ENCODE measurements at places on chromosomes 11 and 22.

DNA sequence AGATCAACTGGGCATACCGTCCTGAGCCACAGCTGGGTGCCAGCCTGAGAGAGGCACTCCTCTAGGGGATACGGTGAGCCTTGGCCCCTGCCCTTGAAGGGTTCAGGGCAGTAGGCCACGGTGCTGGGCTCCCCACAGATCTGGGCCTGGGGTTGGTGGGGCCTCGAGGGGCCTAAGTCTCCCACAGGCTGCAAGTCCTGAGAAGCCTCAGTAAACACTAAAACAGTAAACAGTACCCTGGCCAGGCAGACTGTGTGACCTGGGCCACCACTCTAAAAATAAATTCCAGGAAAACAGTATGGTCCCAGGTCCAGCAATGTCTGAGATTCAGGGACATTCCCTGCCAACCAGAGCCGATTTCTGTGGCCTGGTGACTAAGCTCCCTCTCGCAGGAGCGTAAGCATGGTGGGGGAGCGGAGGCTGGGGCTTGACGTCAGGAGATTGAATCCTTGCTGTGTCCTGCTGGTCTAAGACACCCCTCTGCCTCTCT is 2.3 kb upstream of the RHOD start:
- DNase-seq, result no peak

DNA sequence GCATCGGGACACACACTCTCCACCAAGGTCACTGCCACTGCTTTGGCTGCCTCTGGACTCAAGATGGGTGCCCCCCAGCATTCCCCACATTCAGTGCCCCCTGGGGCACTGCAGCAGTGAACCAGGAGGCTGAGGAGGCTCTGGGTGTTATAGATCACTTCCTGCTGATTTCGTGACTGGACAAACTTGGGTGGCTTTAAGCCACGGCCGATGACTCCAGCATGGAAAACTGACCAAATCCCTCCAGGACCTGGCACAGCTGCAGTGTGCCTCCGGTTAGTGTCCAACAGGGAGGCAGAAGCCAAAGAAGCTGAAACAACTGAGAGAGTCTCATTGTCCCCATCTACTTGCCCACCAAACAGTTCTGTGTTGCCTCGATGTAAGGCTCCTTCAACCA is 1.2 kb upstream of the GANAB start:
- no peak for DNase-seq

GRCh38 chr11:24171869-24172268 is 325.0 kb upstream of the LUZP2 start:
- DNase-seq, result no peak

GRCh38 chr22:29312218-29313125 is 3.0 kb downstream of the RASL10A start:
- no peak for DNase-seq

- DNase-seq, result no peak
These were observed 125.9 kb downstream of the TEAD1 start for GRCh38 chr11:12800032-12800671.

GRCh38 chr11:112235750-112236390 is 9.6 kb downstream of the PTS start:
- no peak for DNase-seq

DNA sequence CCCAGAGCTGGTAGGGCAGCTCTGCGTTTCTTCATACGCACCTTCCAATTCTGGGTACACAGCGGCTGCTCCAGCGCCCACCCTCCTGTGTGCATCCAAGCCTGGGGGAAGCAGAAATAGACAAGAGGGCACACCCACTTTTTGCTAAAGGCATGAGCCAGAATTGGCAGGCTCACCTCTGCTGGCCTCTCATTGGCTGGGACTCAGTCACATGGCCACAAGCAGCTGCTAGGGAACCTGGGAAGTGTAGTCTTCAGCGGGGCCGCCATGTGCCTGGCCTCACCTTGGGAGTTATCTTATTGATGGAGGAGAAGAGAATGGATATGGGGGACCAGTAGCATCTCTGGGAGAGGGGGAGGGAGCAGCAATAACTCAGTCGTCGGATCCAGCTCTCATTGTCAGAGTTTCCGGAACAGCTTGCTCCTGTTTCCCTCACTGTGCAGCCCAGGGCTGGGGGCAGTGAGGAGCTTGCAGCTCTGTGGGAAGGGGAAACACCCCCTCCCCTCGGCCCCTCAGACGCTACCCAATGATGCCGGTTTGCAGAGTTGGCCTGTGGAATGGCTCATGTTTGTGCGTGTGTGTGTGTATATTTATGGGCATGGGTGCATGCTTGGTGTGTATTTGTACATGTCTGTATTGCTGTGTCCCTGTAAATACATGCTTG is 11.8 kb upstream of the MIEF1 start:
- DNase-seq, result peak; percentile 90

- DNase-seq, result no peak
These were observed 73.7 kb downstream of the PRCP start for GRCh38 chr11:82826526-82826925.

DNA sequence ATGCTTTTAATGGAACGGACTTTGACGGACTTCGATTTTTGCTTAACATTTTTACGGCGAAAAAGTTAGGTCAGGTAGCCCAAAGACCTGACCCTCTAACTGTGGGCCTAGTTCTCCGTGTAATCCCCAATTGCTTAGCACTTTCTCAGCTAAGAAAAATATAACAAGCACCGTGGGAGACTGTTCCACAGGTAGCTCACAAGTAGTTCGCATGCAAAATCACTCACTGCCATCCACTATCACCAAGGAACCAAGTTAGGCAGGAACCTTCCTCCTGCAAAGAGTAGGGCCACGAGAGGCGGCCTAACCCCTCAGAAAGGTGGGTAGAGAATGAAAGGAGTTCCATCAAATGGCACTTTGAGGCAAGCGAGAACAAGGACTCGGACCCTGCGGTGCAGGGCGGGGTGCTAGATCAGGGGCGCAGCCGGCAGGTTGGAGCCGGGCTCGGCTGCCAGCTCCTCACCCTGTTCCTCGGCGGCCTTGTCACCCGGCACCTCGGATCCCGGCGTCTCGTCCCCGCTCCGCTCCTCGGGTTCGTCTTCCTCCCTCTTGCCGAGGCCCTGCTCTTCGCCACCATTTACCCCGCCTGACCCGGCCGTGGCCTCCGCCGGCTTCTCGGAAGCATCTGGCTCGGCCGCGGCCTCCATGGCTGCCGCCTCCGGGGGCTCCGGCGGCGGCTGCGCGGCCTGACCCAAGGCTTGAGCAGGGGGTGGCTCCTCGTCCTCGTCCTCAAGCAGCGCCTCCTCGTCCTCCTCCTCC is 922 bp downstream of the HNRNPUL2 start:
- no peak for DNase-seq

GRCh38 chr22:37892566-37893335 is 13.3 kb upstream of the MICALL1 start:
- no peak for DNase-seq

DNA sequence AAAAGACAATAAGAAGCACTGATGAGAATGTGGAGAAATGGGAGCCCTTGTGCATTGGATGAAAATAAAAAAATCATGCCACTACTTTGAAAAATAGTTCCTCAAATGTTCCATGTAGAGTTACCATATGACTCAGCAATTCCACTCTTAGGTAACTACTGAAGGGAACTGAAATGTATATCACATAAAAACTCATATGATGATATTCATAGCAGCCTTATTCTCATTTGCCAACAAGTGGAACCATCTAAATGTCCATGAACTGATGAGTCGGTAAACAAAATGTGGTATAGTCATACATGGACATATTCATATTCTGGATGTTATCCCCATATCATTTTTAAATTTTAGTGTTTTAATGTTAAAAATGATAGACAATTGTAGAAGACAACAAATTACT is 3.5 kb downstream of the KRTAP5-9 start:
- DNase-seq, result no peak

DNA sequence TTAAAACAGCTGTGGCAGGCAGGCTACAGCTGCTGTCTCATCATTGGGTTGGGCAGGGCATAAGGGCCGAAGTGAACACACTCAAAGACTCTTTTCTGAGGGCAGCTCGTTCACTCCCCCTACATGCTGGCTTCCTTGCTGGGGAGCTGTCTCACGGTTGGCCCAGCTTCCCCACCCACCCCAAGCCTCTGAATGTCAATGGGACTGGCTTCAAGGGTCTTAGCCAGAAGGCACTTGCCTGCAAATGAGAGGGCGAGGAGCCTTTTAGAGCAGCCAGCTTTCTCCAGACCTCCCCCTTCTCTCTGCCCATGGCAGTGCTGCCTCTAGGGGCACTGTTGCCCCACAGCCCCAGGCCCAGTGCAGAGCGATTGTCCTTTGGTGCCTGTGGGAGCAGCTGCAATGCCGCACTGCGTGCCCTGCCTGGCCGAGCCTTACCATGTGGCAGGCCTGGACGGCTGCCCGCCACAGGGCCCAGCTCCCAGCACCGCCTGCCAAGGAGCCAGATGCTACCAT is 94.7 kb upstream of the RASSF10 start:
- no peak for DNase-seq

DNA sequence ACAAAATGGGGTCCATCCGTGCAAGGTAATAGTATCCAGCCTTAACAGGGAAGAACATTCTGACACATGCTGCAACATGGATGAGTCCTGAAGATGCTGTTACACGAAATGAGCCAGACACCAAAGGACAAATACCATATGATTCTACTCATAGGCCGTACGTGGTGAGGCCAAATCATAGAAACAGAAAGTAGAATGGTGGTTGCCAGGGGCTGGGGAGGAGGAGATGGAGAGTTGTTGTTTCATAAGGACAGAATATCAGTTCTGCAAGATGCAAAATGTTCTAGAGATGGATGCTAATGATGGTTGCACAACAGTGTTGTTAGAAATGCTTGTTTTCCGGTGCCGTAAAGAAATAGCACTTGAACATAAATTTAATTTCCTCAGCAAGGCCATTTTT is 2.6 kb downstream of the TBX10 start:
- no peak for DNase-seq

DNA sequence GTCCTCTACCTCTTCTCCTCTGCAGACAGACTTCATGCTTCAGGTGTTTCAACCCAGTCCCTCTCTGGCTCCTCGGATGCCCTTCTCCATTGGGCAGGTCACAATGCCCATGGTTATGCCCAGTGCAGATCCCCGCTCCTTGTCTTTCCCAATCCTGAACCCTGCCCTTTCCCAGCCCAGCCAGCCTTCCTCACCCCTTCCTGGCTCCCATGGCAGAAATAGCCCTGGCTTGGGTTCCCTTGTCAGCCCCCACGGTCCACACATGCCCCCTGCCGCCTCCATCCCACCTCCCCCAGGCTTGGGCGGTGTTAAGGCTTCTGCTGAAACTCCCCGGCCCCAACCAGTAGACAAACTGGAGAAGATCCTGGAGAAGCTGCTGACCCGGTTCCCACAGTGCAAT is 9.3 kb upstream of the BACE1-AS start:
- DNase-seq, result no peak

- DNase-seq, result no peak
These were observed 270.1 kb downstream of the BUD13 start for GRCh38 chr11:116502641-116503061.

DNA sequence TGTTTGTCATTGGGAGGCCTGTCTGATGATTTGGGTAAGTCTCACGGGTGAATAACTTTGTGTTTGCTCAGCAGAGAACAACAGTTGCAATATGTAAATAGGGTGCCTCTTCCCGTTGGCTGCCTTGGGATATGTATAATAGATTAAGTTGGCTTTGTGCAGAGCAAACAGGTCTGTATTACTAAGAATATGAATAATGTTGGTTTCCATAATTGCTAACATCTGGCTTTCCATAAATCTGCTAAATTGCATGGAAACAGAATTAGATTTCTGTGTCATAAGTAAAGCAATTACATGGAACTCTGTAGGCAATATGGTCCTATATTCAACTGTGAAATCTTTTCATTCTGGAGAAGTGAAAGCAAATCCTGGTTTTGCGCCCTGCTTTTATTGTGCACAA is 636.0 kb upstream of the ANO5 start:
- DNase-seq, result no peak

- peak; percentile 27 for DNase-seq
These were observed 15.7 kb downstream of the USP28 start for GRCh38 chr11:113859665-113860064.

Data from CD4-positive, alpha-beta T cell treated with Interleukin-21 for 1 hour (primary cell).